ENCODE measurements at places on chromosomes 2 and 18.

DNA sequence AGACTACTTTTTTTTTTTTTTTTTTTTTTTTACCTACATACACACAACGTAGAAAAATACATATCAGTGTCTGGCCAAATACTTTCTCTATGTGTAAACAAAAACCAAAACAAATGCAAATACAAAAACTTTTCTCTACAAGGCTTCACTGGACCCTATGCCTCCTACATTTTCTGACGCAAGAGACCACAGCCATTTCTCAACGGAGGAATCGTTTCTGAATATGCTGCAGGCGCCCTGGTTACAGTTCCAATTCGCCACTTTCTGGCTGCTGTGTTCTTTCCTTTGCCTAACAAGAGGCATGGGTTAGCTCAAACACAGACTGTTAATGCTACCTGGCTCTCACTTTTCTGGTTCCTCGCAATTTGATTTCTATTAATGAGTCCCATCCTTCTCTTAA lies 96.4 kb downstream of the EPB41L3 start:
- DNase-seq: no peak

DNA sequence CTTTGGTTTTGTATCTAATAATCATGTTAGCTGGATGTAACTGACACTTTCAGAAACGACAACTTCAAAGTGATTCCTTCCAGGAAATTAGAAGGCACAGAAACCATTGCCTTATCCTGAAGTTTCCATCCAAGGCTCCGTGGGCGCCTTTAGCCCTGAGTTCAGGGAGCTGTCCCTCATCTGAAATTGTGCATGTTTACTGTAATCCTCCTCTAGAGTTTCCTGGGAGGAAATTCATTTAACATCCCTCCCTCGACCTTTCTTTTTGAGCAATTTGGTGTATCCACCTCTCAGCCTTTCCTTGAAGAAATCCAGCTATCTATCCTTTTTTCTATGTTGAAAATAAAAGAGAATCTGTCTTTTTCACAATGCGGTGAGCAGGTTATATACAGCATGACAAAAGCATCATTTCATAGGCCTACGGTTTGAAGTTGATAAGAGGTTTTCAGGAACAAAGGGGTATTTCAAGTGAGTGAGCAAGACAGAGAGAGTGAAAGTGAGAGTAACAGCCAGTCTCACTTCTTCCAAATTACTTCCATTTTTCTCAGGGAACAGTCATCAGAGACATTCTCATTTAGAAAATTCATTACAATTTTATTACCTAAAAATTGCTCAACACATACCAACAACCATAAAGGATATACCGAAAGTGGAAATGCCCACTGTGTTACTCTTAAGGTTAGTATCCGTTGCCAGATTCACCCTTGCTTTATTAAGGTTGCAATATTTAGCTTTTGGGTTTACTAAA lies 167.3 kb downstream of the MREG start:
- DNase-seq: no peak

GRCh38 chr2:238965371-238966071 lies 117.6 kb downstream of the TWIST2 start:
- DNase-seq: no peak

DNA sequence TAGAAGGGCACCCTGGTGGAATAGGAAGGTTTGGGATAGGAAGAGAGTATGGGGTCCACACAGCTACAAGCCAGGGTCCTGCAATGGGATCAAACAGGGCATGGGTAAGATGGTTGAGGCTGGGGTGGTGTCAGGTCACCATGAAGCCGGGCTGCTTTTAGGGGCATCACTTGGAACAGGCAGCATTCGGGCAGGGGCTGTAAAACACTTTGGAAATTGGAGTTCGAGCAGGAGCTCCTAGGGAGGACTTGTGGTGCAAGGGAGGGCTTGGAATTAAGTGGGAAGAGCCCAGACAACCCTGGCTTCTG lies 47.1 kb upstream of the PLB1 start:
- DNase-seq: no peak

DNA sequence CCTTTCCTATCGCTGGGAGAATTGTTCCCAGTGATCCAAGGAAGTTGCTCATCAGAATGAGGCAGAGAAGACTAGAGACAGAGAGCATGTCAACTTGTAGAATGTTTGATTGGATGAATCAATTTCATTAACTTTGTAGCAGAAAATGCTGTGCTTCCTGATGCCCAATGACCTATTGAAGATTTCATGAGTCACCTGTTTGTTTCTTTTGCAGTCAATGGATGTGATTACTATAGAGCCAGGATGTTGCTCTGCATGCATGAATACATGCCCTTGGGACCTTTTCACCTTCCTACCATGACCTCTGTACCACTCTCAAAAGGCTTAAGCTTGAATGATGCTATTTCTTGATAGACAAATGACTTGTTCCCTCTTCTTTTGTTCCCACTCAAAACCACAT lies 23.3 kb downstream of the SCG2 start:
- DNase-seq: no peak

GRCh38 chr2:118309257-118309945 lies 221.1 kb downstream of the INSIG2 start:
- DNase-seq: no peak

DNA sequence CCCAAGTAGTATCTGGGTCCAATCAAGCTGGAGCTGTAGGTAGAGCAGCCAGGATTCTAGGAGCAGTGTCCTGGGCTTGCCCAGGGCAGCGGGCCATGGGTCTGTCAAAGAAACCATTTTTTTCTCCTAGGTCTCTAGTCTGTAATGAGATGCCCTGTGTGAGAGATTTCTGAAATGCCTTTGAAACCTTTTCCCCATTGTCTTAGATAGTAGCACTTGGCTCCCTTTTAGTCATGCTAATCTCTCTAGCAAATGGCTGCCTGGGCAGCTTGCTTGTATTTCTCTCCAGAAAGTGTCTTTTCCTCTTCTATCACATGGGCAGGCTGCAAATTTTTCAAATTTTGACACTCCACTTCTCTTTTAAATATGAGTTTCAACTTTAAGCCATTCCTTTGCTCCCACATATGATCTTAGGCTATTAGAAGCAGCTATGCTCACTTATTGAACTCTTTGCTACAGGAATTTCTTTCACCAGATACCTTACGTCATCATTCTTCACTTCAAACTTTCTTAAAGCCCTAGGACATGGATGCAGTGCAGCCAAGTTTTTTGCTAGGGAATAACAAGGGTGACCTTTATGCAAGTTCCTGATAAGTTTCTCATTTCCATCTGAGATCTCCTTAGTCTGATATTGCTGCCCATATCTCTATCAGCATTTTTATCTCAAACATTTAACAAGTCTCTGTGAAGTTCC lies 890.2 kb upstream of the VRK2 start:
- DNase-seq: no peak

DNA sequence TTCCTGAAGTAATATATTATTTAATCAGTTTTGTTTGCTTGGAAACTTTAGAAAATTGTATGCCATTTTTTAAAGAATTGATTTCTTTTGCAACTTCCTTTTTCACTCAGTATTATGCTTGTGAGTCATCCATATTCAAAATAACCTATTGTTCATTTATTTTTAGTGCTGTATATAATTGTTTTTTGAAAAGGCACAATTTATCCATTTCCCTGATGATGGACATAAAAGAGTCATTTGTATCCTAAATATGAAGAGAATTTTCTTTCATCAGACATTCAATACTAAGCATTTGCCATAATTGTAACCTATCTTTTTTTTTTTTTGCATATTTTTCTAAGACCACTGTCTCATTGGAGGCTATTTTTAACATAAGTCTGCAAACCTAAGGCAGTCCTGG lies 134.1 kb upstream of the SERPINE2 start:
- DNase-seq: no peak

GRCh38 chr2:140057928-140058327 lies 1277.7 kb upstream of the NXPH2 start:
- no peak for DNase-seq

DNA sequence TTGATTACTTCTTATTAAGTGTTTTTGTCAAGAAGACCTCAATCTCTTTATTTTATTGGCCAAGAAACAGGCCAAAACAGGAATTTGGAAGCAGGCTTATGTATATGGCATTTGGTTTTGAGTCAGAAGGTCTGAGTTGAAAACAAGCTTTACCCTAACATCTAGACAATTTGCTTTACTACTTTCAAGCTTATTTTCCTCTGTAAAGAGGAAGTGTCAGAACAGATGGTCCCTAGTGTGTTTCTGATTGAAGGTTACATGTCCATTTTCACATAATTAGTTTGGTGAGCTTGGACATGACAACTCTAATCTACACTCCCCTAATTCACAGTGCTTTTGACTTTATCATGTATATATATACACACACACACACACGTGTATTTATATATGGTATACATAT lies 19.8 kb upstream of the MAP4K4 start:
- no peak for DNase-seq

GRCh38 chr2:20198001-20198400 lies 26.9 kb downstream of the SDC1 start:
- no peak for DNase-seq

- no peak for DNase-seq
Observed at GRCh38 chr2:222050981-222051380, 247.8 kb downstream of the PAX3 start.

- DNase-seq: no peak
Observed at GRCh38 chr18:11458447-11458846, 150.9 kb upstream of the SLC35G4 start.

DNA sequence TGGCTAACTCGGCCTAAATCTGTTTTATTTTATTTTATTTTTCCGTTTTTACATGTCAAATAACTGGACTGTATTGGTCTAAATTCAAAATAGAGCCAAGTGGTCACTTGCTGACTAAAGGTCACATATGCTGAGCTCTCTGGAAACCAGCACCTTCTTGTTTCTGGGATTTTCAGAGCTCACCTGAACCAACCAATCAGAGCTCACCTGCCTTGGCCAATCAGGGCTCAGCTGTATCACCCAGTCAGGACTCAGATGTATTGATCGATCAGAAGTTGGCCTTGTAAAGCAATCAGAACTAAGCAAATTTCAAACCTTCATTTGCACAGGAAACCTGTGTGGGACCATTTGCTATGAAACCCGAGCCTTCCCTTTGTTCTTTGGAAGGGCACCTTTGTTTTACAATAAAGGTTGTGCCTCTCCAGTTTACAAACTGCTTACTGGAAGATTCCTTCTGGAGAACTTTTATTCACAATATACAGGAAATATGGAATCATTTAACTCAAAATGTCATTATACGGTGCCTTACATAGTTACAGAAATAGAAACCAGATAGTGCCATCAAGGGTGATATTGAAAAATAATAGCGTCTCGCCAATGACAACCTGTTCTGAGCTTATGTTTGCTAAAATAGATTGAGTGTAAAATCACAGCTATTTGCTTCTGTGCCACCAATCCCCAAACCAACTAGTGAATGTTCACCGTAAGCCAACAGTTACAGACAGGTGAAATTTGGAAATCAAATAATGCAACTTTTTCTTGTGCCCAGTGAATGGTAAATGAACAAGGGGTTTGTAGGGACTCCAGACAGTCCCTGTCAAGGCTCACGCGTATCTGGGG lies 17.3 kb upstream of the PSD4 start:
- DNase-seq: no peak
